Activated CD8-positive, alpha-beta T cell treated with anti-CD3 and anti-CD28 coated beads for 36 hours (primary cell): ENCODE measurements at places on chromosomes 2 and 18.

DNA sequence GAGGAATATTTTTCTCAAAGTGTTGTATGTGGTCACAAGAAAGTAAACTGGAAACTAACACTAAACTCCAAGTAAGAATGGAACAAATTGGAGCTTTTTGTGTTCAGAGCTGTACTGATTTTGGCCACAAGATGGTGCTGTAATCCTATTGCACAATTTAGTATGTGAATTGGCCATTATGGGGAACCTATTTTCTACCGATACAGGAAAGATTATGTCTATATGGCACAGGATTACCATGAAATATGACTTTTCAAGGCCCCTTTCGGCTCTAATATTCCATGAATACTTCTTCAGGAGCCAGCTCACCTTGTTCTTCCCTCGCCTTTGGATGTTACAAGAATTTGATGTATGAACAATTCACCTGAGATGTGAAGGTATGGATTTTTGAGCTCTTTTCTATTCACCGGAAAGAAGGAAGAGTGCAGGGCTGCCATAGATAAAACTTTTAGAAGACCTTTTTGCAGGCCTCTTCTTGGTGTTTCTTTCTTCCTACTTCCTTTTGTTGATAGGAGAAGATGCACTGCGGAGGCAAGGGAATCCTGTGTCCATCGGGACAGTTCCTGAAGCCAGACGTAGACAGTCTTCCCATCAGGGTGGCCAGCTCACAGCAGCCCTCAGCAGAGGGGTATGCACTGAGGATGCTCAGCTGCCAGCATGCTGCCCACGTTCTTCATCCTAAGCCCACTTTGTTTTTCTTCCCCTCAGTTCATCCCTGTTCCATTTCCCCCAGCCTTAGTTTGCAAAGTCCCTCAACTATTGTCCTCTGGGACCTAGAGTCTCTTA, 13.3 kb downstream of the MRPL44 start:
- peak; percentile 68 for DNase-seq

DNA sequence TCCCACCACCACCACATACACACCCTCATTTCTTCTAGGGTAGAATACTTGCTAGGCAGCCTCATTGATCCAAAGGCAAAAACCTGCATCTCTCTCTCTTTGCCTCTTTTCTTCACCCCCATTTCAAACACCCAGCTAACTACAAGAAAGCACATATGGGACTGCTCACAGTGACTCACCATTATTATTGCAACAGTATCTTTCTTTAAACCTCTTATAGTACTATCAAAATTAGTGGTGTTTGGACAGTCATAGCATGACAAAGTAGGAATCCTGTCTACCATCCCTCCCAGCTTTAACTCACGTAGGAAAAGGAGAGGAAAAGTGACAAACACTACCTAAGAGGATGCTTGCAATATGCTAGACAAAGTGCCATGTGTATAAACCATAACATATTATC, 422.5 kb upstream of the CRIM1 start:
- DNase-seq: no peak

DNA sequence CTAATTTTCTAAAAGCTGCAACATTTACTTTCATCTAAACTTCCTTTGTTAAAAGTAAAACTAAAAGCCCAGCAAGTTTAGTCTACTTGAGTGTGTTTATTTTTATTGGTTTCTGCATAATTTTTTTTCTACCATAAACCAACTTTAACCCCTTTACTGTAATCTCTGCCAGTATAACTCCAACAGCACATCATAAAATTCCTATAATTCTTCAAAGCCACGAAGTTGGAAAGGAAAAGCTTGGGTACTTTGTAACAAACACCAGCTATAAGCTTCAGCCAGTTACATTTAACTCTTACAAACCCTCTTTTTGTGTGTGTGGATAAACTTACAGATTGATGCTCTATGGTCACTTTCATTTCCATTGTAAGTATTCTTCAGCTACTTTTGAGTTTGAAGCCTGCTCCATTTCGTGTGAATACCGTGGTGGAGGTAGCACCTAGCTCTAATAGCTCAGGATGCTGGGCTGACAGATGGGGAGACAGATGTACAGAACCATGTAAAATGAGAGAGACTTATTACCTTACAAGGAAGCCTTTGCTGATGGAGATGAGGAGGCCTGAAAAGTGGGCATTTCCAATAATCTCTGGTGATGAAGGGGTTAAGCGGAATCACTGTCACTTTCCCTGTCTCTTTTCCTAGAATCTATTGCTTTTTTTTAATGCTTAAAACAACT, 42.5 kb downstream of the ZEB2 start:
- DNase-seq: no peak

DNA sequence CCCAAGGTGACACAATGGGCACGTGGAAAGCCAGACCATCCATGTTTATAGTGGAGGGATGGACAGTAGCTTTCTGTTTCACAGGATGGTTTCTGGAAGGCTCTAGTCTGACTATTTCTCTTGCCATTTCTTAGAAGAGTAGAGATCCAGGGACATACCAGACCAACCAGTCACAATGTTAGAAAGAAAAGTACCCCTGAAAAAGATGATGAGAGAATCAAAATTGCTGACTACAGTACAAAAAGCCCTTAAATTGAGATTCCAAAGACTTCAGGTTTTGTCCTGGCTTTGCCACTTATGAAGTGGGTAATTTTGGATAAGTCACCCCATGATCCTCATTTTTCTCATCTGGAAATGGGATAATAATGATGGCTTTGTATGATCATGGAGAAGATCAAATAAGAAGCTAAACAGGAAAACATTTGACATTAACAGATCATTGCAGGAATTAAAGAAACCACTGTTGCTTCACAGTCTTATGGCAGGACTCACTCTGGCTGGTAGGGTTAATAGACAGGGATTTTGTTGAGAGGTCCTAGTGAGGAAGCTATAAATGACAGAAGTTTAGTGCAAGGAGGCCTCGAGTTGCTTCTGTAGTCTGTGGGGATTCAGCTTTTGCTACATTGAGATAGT, 386.0 kb downstream of the IRS1 start:
- DNase-seq: no peak

- DNase-seq: no peak
These were observed 74.5 kb downstream of the ASAP2 start for GRCh38 chr2:9281145-9281544.

GRCh38 chr18:79447703-79448367, 52.1 kb downstream of the NFATC1 start:
- DNase-seq: peak; percentile 25

- DNase-seq: no peak
These were observed 118.7 kb downstream of the MYO5B start for GRCh38 chr18:50076277-50076676.

GRCh38 chr18:12890964-12891363, 6.9 kb upstream of the PTPN2 start:
- no peak for DNase-seq

DNA sequence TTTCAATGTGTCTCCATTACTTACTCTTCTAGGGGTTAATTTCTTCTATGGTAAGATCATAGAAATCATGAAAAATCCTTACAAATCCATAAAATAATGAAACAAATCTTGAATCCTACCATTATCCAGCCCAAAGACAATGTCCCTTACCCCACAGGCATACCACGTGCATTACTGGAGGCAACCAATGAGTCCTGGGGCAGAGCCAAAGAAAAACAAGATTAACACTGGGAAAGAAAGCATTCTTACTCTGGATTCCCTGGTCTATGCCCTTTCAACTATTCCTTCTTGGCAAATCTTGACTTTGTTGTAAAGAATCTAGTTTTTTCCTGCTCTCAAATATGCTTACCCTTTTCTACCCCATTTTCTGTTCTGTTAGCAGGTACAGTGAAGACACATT, 3.1 kb upstream of the GALNT1 start:
- no peak for DNase-seq

DNA sequence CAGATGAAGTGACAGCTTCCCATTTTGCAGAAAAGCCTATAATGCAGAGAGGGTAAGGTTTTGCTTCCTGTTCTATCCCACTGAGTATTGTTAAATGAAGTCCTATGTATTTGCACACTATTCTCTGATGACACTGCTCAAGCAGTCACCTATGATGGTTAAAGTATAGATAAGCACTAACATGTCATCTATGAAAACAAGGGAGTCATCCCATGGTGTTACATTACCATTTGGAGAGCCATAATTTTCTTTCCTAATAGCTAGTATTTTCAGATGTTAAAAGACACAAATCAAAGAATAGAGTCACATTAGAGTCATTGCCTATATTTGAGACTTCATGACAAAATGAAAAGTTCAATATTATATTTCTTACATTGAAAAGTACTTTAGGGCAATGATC, 42.8 kb upstream of the GRB14 start:
- no peak for DNase-seq

- DNase-seq: no peak
These were observed 28.4 kb downstream of the MCEE start for GRCh38 chr2:71101656-71102055.

- DNase-seq: no peak
These were observed 13.7 kb downstream of the COLEC11 start for GRCh38 chr2:3608373-3609278.

DNA sequence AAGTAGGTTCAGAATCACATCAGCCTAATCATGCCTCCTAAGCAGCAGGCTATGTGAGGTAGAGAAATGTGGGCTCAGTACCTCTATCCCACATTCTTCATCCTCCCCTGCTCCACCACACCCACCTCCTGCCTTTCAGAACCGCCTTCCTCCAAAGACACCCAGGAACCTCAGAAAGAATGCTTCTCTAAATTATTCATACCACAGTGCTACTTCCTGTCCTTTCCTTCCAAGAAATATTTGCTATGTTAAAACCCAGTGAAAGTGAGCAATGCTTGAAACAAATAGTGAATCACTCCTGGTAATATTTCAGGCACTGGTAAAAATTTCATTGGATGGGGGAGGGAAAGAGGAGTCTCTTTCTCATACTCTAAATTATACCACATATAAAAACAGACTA, 24.0 kb upstream of the CREB1 start:
- peak; percentile 44 for DNase-seq

GRCh38 chr2:24711865-24712264, 81.3 kb downstream of the PTRHD1 start:
- no peak for DNase-seq

DNA sequence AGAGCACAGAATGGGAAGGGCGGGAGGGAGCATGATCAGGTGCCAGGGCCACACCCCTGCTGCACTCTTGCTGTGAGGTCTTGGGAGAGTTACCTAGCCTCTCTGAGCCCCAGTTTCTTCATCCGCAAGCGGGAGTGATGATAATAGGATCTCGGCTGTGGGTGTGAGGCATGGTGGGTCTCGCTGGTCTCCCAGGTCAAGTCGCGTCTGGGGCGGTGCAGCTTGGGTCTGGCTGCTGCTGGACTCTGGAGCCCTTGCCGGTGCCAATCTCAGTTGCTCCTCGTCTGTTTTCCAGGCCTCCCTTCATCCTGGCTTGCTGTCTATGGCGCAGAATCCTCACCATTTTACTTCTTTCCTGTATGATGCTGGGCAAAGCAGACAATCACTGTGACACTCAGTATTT, 130.3 kb upstream of the RAB12 start:
- no peak for DNase-seq

DNA sequence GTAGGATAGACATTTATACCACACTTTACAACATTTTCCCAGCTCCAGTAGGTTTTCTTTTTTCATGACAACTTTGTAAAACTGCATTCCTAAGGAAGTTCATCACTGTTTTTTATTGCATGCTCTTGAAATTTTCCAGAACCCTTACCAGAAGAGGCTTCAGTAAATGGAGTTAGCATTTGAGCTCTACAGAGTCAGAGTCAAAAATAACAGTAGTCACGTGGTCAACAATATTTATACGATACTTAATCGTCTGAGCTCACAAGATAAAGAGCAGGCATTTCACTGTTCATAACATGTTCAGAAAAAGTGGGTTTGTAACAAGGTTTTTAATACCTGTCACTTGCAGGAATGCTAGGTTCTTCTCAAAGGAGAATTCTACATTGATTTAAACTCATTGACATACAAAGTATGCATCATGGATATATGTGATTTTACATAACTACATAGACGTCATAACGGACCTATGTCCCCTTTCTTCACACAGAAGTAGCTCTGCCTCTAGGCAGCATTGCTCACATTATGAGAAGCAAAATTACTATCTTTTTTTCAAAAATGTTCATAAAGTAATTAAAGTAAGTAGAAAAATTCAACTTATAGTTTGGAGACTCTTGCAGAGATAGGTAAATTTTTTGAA, 187.0 kb upstream of the COL3A1 start:
- no peak for DNase-seq

GRCh38 chr2:68857202-68857845, 13.9 kb downstream of the BMP10 start:
- DNase-seq: no peak

DNA sequence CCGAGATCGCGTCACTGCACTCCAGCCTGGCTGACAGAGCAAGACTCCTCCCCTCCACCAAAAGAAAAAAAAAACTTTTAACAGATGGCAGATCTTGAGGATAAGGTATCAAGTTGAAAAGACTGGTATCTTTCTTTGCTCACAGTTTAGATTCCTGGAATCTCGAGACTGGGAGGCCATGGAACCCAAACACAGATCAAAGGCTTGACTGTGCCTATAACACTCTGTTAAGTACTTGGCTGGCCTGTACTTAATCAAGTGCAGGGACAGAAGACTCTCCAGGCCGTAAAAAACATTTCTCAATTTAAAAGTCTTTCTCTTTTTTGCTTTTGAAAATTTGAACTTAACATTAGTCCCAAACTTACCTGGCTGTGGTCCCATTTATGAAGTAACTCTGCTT, 107.1 kb upstream of the ZNF516 start:
- DNase-seq: no peak

DNA sequence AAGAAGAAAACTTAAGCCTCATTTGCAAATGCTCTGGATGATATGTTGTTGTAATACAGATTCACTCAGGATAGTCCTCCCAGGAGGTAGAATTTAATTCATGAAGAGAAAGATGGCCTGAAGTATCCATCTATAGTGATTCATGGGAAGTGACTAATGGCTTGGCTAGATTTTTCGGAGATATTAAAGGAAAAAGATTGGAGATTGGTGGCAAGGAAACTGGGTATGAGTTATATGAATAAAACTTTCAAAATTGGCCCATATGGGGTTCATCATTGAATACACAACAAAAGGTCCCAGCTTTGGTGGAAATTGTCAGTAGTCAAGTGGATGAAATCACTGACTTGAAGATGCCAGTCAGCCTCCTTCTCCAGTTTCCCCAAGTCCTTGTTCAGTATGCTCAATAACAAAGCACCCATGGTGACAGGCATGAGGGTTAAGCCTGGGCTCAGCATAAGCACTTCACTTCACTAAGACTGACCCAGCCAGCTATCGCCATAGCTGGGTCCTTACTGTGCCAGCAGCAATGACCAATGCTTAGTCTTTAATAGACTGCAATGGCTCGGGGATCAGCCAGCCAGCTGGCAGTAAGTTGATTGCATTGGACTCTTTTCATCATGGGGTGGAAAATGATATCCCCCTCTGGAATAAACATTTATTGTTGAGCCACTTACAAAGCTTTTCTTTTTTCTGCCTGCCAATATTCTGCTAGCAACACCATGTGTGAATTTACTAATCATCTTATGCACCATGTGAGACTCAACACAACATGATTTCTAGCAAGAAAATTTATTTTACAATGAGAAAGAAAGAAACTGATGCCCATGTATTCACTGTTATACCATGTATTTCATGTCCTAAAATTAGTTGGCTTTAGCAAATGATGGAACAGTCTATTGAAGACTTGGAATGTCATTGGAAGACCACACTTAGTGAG, 176.6 kb upstream of the TACR1 start:
- no peak for DNase-seq
